Pulmonary artery endothelial cell (primary cell): ENCODE measurements at places on chromosomes 2 and 18.

DNA sequence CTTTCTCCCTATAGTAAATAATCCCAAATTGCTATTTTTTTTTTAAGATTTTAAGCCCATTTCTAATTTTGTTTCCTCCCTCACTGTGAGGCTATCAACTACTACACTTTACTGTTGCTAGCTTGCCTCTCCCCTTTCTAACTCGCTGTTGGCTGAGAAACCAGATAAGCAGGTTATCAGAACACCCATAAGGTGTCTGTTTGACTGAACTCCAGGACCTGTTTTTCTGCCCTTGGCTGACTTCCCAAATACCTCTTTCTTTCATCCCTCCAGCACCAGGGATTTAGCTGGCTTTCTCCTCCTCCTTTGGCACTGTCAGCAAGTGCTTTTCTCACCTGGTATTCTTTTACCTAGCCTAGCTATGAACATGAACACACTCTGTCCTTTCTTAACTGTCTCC is 11.1 kb downstream of the TRAK2 start:
- no peak for DNase-seq

- DNase-seq: no peak
These were observed 58.4 kb downstream of the TMEM247 start for GRCh38 chr2:46537624-46538295.

GRCh38 chr18:63162271-63163014 is 157.1 kb downstream of the BCL2 start:
- DNase-seq: no peak

- no peak for DNase-seq
These were observed 71.0 kb downstream of the SLC4A10 start for GRCh38 chr2:161695225-161695624.

GRCh38 chr2:170202437-170202836 is 24.5 kb downstream of the MYO3B start:
- no peak for DNase-seq
